ENCODE measurements at places on chromosomes 6 and 20.

- DNase-seq, result no peak
These were observed 88.6 kb upstream of the PCSK2 start for GRCh38 chr20:17138237-17138636.

GRCh38 chr6:33613146-33613794 is 7.9 kb upstream of the ITPR3 start:
- peak; percentile 85 for DNase-seq

- no peak for DNase-seq
These were observed 127.9 kb downstream of the QRSL1 start for GRCh38 chr6:106757267-106757666.

DNA sequence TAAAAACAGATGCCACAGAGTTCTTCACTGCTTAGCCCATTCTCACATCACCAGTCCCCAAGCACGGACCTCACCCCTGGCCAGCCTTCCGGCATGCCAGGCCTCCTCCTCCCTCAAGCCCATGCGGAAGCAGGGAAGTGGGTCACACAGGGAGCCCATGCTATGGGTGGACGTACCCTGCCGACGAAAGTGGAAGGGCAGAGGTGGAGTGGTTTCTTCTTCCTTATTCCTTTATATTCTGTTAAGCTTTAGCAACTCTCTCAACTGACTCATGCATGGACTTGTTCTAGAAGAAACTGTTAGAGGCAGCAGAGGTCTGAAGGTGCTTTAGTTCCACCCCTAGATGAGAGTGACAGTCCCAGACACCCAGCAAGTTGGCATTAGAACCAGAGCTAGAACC is 118.6 kb downstream of the LY86 start:
- DNase-seq, result no peak

GRCh38 chr6:2817903-2818443 is 23.7 kb downstream of the SERPINB1 start:
- DNase-seq, result peak; percentile 62

- no peak for DNase-seq
These were observed 10.8 kb downstream of the MAVS start for GRCh38 chr20:3857405-3857804.

DNA sequence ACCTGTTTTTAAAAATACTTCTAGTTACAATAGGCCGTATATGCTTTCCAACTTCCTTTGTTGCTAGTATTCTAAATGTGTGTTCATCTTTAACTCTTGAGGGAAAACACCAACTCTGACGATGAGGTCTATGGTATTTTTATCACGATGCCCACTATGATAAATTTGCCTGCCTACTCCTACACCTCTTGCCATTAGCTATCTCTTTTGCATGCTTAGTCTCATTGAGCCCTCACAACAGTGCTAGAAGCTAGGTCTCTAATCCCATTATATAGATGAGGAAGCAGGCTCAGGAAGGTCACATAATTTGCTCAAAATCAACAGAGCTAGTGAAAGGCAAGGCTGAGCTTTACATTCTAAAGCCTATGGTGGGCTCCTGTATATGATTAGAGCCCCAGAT is 13.2 kb downstream of the AAR2 start:
- no peak for DNase-seq

DNA sequence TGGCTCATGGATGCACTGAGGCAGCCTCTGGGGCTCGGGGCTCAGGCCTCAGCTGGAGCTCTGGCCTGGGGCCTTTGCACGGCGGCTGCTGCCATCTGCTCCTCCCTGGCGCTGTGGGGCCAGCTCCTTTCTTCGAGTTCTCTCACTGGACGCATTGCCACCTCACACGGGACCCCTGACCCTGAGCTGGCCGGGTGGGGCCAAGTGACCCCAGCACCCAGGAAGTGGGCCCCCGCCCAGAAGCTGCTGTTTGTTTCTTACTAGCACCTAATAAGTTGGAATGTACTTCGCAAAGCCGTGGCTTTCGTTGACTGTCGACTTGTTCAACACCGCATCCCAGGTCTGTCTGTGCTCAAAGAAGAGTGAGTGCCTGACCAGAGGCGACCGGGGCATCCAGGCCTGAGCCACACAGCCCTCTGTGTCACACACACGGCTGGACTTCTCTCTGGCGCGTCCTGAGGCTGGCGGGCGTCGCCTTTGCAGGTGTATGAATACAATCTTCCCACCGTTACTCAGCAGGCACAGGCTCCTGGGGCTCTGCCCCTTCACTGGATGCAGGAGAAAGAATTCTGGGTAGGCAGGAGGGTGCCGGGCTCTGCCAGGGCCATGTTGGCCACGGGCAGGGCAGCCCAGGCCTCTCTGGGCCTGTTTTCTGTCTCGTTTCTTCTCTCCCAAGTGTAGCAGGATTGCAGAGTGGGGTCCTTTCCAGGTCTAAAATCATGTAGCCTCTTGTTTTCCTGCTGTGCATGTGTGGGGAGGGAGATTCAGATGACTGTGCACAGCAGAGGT is 112.9 kb downstream of the DLL1 start:
- DNase-seq, result no peak

DNA sequence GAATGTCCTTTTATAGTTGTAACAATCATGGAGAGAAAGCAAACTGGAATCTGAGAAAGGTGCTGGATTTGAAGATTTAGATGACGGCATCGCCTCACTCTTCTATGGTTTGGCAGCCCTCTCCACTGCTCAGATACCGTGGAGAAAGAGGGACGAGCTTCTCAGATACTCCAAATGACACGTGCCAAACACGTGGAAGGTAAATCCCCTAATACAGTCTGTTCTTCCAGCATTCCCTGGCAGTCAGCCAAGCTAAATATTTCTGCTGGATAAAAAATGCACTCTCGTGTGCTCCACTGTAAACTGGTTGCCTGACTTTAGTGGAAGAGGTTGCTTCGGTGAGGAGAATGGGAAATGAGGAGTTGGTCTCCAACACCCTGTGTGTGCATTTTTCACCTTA is 16.7 kb upstream of the PRDM1 start:
- peak; percentile 84 for DNase-seq

All from astrocyte (in vitro differentiated cells and primary cell).